WTC11 (cell line): ENCODE measurements at places on chromosomes 16 and 17. TPM values are rescaled to one million over a fixed set of nuclear protein-coding genes. Genes with fewer than 3 reads are reported as not detected.

- no peak overlapping the region for H3K27ac ChIP-seq
- no peak overlapping the region for H3K4me3 ChIP-seq
- H3K27me3 ChIP-seq: no peaks in the 10 kb centered on the region
- no peak for DNase-seq
- H3K36me3 ChIP-seq: no peaks in the 10 kb centered on the region
These were observed 75.8 kb downstream of the TEX14 start for GRCh38 chr17:58615768-58616659.

- DNase-seq: no peak
- H3K36me3 ChIP-seq: peaks cover 40% of the 10 kb centered on the region
- H3K27me3 ChIP-seq: peaks cover 4% of the 10 kb centered on the region
- no peak overlapping the region for H3K4me3 ChIP-seq
These were observed 77.2 kb downstream of the SHISA6 start for GRCh38 chr17:11318207-11318606.

DNA sequence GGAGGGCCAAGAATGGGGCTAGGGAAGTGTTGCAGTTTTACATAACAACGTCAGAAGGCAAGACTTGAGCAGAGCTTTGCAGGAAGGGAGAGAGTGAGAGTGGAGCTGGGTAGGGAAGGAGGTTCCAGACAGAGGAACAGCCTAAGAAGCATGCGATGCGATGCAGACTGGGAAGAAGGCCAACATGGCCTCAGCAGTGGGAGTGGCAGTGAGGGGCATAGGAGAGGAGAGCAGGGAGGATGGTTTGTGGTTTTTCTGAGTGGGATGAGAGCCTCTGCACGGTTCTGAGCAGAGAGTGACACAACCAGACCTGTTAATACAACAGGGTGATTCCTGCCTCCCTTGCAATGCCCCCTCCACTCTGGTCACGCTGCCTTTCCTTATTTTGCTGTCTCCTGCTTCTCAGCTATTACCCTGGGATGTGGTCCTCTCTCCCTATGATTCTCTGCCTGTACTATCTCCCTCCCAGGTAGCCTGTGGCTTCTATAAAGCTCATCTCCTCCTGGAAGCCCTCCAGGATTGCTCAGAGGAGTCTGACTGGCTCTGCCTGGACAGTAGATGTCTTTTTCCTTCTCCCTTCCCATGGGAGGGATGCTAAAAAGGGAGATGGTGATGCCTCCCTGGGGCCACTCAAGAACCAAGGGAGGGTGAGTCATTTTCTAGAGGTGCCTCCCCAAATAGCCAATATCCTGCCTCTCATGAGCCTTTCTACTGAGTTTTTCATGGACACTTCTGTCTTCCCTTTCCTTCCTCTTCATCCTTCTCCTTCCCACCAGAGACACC, 38.7 kb upstream of the NGFR start:
- H3K4me3 ChIP-seq: no peak overlapping the region
- peak overlapping the region; percentile 6; the same call in 1 of the 2 replicates for H3K27ac ChIP-seq
- no peak for DNase-seq

GRCh38 chr17:72665852-72666851, 426.3 kb downstream of the SLC39A11 start:
- no peak for DNase-seq
- H3K27me3 ChIP-seq: no peaks in the 10 kb centered on the region; the same call in 1 of the 2 replicates
- peaks cover 16% of the 10 kb centered on the region for H3K4me1 ChIP-seq
- no peaks in the 10 kb centered on the region for H3K36me3 ChIP-seq
- H3K27ac ChIP-seq: no peak overlapping the region

DNA sequence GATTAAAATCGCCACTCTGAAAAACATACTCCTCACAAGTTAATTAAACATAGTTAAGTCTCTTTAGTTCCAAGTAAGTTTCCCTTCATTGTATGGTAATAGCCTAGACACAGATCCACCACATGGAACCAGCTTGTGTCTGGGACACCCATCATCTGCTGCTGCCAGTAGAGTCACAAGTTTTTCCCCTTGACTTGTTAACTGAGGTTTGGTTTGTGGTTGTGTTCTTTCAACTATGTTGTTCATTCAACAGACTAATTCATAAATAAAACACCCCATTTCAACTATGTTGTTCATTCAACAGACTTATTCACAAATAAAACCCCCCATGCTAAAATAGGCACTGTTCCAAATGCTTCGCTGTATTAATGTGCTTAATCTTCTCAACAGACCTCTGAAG, 24.4 kb downstream of the YWHAE start:
- peak overlapping the region; percentile 95 for H3K27ac ChIP-seq
- peaks cover 18% of the 10 kb centered on the region for H3K36me3 ChIP-seq
- no peak for DNase-seq
- H3K4me3 ChIP-seq: no peak overlapping the region

- H3K4me3 ChIP-seq: no peak overlapping the region
- no peaks in the 10 kb centered on the region; the same call in none of the 2 replicates for H3K27me3 ChIP-seq
- DNase-seq: no peak
- no peak overlapping the region for H3K27ac ChIP-seq
- H3K36me3 ChIP-seq: no peaks in the 10 kb centered on the region
- H3K4me1 ChIP-seq: peaks cover 11% of the 10 kb centered on the region
These were observed 138.6 kb upstream of the WSCD1 start for GRCh38 chr17:5931616-5932015.

DNA sequence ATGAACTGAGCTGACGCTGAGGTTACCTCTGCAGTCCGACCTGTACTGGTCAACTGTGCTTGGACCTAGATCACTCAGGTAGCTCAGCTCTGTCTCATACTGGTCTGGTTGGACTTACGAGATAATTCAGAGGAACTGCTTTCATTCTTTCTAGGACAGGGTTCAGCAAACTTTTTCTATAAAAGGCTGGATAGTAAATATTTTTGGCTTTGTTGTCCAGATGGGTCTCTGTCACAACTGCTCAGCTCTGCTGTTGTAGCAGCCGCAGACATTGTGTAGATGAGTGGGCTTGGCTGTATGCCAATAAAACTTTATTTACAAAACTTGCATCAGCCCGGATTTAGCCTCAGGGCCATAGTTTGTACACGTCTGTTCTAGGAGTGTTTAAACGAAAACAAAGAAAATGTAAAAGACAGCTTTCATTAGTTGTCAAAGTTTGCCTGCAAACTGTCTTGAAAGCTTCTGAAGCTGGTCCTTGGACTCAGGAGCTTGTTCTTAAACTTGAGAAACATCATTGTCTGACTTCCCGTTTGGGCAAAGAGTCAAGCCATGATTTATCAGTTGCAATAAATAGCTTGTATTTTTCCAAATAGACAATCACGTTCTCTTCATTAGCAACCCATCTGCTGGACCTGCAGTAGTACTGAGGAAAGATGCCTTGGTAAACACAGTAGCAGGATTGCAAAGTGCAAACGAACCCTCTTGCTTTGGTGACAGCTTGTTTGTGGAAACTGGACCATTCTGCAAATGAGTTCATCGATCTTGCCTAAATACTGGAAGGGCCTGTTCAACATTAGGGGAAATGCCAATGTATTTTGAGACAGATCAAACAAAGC, 253.4 kb downstream of the SNX29 start:
- no peaks in the 10 kb centered on the region for H3K27me3 ChIP-seq
- H3K27ac ChIP-seq: no peak overlapping the region
- H3K4me3 ChIP-seq: no peak overlapping the region

DNA sequence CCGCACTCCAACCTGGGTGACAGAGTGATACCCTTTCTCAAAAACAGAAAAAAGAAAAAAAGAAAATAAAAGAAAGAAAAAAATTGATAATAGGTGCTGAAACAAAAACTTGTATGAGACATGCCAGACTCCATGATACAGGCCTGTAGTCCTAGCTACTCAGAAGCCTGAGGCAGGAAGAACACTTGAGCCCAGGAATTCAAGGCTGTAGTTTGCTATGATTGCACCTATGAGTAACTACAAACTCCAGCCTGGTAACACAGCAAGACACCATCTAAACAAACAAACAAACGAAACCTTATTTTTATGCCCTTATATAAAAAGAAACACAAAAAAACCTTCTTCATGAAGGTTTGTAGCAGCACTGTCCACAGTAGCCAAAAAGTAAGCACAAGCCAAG, 5.0 kb upstream of the CMTM4 start:
- peaks cover 12% of the 10 kb centered on the region for H3K4me1 ChIP-seq
- DNase-seq: no peak
- H3K4me3 ChIP-seq: no peak overlapping the region
- peaks cover 9% of the 10 kb centered on the region for H3K27me3 ChIP-seq

DNA sequence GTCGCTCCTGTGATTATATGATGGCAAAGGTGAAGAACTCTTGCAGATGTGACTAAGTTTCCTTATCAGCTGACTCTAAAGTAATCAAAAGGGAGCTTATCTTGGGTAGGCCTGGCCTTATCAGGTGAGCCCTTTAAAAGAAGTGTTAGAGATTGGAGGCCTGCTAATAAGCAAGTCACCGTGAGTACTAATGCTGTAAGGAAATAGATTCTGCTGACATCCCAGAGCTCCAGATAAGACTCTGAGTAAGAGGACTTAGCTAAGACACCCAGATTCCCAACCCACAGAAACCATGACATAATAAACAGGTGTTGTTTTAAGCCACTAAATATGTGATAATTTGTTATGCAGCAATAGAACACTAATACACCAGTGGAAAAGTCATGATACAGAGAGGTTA, 99.9 kb upstream of the FAM20A start:
- no peak overlapping the region for H3K27ac ChIP-seq
- DNase-seq: no peak
- H3K27me3 ChIP-seq: no peaks in the 10 kb centered on the region

DNA sequence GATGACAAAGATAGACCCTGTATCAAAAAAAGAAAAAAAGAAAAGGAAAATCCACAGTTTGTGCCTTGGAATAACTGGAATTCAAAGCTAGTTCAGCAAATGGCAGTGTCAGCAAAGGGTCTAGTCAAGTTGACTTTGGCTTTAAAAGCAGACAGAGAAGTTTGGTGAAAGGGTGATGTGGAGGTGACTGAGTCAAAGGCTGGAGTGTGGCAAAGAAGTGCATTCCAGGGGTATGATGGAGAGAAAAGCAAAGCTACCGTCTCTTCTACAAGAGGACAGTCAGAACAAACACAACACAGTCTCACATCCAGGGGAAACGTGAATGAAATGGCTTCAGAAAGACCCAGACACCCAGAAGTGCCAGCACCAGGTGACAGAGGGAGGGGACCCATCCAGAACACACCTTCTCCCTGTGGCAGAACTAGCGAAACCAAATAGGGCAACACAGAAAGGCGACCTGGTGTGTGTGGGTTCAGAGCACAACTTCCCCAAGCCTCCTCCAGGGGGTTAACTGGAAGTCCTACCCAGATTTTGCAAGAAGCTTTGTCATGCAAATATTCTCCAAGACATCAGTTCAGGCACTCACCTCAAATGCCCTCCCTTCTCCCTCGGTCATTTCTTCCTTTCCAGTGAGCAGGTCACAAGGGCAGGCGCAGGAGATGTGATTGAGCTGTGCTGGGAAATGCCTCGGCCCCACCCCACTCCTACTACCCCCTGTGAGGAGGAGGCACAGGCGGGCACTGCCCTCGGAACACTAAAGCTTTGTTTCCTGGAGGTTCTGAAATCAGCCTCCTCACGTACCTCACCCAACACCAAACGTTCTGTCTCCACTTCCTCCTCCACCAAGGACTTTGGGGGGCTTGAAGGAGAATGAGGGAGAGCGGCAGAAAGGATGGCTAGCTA, 481.9 kb downstream of the SOX9 start:
- DNase-seq: peak; percentile 48
- H3K27me3 ChIP-seq: peaks cover 16% of the 10 kb centered on the region
- peaks cover 32% of the 10 kb centered on the region for H3K4me1 ChIP-seq
- H3K4me3 ChIP-seq: peak overlapping the region; percentile 42

DNA sequence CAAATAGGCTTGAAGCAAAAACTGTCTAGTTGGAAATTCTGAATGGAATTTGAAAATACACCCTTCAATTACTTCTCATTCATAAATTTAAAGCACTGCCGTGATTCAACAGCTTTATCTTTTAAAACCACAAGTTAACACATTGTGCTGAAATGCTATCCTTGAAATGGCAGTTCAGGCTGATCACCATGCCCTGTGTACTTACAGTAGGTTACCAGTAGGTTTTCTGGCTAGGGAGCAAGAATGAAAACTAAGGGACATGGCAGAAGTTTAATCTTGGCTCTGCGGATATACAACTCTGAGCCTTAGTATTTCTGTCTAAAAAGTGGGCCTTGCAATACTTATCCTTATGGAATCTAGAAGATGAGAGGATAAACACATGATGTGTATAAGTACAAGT, 28.0 kb downstream of the NXPH3 start:
- DNase-seq: no peak
- H3K27me3 ChIP-seq: no peaks in the 10 kb centered on the region
- H3K4me1 ChIP-seq: no peaks in the 10 kb centered on the region

GRCh38 chr16:15658149-15658548, 8.1 kb downstream of the NDE1 start:
- DNase-seq: no peak
- H3K4me1 ChIP-seq: no peaks in the 10 kb centered on the region
- peaks cover 3% of the 10 kb centered on the region; the same call in 1 of the 2 replicates for H3K36me3 ChIP-seq

- H3K36me3 ChIP-seq: no peaks in the 10 kb centered on the region
- H3K27me3 ChIP-seq: peaks cover 67% of the 10 kb centered on the region
- H3K27ac ChIP-seq: peak overlapping the region; percentile 81; the same call in 1 of the 2 replicates
- no peak for DNase-seq
- peak overlapping the region; percentile 96 for H3K4me3 ChIP-seq
These were observed 13.9 kb downstream of the MIS12 start for GRCh38 chr17:5500247-5500588.

DNA sequence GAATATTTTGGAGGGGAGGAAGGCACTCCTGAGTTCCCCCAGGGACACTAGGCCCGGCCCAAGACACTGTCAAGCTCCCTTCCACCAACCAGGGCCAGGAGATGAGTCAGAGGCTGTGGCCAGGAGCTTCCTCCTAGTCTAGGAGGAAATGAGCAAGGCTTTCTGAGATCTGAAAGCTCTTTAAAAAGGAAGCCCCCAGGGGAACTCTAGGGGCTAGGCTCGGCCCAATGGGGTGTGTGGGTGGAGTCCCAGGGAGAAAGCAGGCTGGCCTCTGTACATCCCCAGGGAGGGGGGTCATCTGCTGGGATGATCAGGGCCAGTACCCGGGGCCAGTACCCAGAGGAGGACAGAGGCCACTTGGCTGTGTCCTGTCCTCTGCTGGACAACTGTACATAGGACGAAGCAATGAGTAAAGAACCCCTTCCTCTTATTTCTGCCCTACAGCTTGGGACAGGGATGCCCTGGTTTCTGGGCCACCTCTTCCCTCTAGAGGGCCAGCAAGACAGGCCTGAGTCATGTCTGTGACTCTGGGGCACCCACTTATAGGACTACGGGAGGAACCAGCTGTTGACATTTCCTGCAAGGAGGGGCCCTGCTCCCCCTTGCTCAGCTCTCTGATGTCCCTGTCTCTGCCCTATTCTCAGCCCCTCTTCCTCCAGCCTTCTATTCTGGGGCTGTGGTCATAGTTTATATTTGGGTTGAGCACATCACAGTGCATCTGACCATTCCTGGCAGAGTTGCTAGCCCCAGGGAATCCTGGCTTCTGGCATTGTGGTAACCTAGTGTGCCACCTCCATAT, 2.7 kb downstream of the FHOD1 start:
- H3K4me3 ChIP-seq: peak overlapping the region; percentile 89
- DNase-seq: no peak
- H3K27me3 ChIP-seq: peaks cover 19% of the 10 kb centered on the region
- no peaks in the 10 kb centered on the region for H3K36me3 ChIP-seq
- H3K27ac ChIP-seq: peak overlapping the region; percentile 82

- no peak for DNase-seq
- no peak overlapping the region for H3K27ac ChIP-seq
- H3K4me3 ChIP-seq: no peak overlapping the region
- H3K36me3 ChIP-seq: no peaks in the 10 kb centered on the region
- no peaks in the 10 kb centered on the region for H3K27me3 ChIP-seq
These were observed 2.4 kb downstream of the OSGIN1 start for GRCh38 chr16:83955218-83956130.

ACAP1 gene
- total RNA-seq: 58.6 to 63.9 TPM (median 60.6 TPM) in 3 replicates

MYH10 gene
- total RNA-seq: 226 to 236 TPM (median 231 TPM) in 3 replicates

OMG gene
- not detected in 3 replicates for total RNA-seq

PPP1R1B gene
- 15.0 to 20.5 TPM (median 15.2 TPM) in 3 replicates for total RNA-seq

HOXB1 gene
- 0.41 to 0.63 TPM (median 0.55 TPM) in 3 replicates for total RNA-seq

PRSS33 gene
- 0.18 to 0.44 TPM (median 0.24 TPM) in 3 replicates for total RNA-seq

CSH2 gene
- total RNA-seq: not detected in 3 replicates

SARM1 gene
- 3.8 to 4.7 TPM (median 4.7 TPM) in 3 replicates for total RNA-seq

EXOC3L1 gene
- 4.0 to 4.9 TPM (median 4.8 TPM) in 3 replicates for total RNA-seq

CCL13 gene
- not detected in 3 replicates for total RNA-seq

SMG1 gene
- 67.3 to 80.8 TPM (median 72.2 TPM) in 3 replicates for total RNA-seq
